ENCODE measurements at places on chromosomes 5 and 9.

- no peak for DNase-seq
Observed at GRCh38 chr9:114633438-114634089, 22.5 kb downstream of the TMEM268 start.

- DNase-seq, result no peak
Observed at GRCh38 chr5:10743951-10744350, 17.1 kb downstream of the DAP start.

DNA sequence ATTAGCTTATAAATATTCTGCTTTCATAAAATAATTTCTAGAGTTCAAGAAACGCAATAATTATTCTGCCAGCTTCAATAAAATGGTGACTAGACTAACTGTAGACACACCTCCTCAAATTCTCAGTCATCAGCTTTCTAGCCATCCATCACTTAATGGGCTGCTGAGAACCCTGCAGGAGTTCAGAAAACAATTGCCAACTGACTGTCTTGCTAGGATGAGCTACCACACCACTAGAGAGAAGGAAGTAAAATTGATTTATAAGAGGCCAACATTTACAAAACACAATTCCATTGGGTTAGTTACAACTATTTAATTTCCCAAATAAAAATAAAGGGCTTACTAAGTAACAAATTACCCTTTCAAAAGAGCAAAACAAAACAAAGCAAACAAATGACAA is 126.5 kb upstream of the PAPPA start:
- no peak for DNase-seq

- no peak for DNase-seq
Observed at GRCh38 chr5:53677632-53678031, 117.2 kb downstream of the NDUFS4 start.

GRCh38 chr9:34387239-34387638 is 10.5 kb upstream of the MYORG start:
- DNase-seq, result no peak

DNA sequence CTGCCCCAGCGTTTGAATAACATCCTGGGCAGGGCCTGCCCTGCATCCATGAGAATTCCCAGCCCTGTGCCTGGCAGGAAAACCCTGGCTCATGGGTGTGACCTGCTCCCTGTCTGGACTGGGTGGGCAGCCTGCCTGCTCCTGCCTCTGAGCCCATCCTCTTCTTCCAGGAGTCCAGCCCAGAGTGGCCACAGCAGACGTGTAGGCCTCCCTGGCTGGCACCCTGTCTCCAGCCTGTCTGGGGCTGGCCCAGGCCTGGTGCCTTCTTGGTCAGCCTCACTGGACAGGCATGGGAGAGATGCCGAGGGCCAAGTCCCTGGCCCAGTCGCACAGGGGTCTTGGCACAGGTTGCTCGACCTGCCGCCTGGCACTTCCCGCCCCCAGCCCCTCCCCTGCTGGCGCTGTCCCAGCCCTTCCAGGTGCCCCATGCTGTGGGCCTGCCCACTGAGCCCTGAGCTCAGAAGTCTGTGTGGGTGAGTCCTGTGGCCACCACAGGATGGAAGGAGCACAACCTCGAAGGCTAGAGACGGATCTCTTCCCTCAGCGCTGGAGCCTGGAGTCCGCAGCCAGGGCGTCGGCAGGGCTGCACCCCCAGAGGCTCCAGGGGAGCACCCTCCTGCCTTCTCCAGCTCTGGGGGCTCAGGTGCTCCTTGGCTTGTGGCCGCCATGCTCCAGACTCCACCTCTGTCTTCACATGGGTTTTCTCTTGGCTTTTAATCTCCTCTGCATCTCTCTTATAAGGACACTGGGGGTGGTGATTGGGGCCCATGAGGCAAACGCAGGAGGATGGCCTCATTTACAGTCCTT is 11.8 kb upstream of the COL5A1 start:
- no peak for DNase-seq

GRCh38 chr9:135165003-135165711 is 77.7 kb downstream of the OLFM1 start:
- no peak for DNase-seq

GRCh38 chr5:144131261-144131660 is 39.2 kb downstream of the YIPF5 start:
- DNase-seq, result no peak
